ENCODE measurements at places on chromosomes 7 and 10. TPM values are rescaled to one million over a fixed set of nuclear protein-coding genes. Genes with fewer than 3 reads are reported as not detected.

The FKBP14 gene
- total RNA-seq: 40.8 TPM

The GATAD1 gene
- total RNA-seq: 47.7 TPM

The MYL7 gene
- not detected for total RNA-seq

The ITIH2 gene
- not detected for total RNA-seq

The LHFPL3 gene
- total RNA-seq: not detected

The SPDYE5 gene
- not detected for total RNA-seq

The TMEM140 gene
- total RNA-seq: 1.3 TPM

The UTF1 gene
- total RNA-seq: not detected

The FANK1 gene
- total RNA-seq: 0.20 TPM

The NDUFA5 gene
- total RNA-seq: 100 TPM

The LBX1 gene
- 0.12 TPM for total RNA-seq

The ADK gene
- total RNA-seq: 50.2 TPM

The PLEKHS1 gene
- not detected for total RNA-seq

The CTAGE8 gene
- not detected for total RNA-seq

The ANKIB1 gene
- 23.3 TPM for total RNA-seq

The LIPK gene
- not detected for total RNA-seq

The NEUROD6 gene
- not detected for total RNA-seq

The CDHR3 gene
- total RNA-seq: 2.1 TPM

The HOXA6 gene
- total RNA-seq: 8.3 TPM

The GIMAP6 gene
- total RNA-seq: not detected

The SLC13A1 gene
- not detected for total RNA-seq

The FOXP2 gene
- not detected for total RNA-seq

The PRSS2 gene
- not detected for total RNA-seq

The ZNF518A gene
- total RNA-seq: 13.4 TPM

The ODAD2 gene
- total RNA-seq: 0.82 TPM

The FAM20C gene
- total RNA-seq: 10.3 TPM

The TAF6 gene
- 41.0 TPM for total RNA-seq

The ELAPOR2 gene
- total RNA-seq: 0.59 TPM

The CPXM2 gene
- not detected for total RNA-seq

The TCERG1L gene
- 0.27 TPM for total RNA-seq

The ENTPD7 gene
- 17.6 TPM for total RNA-seq

The HMX3 gene
- 3.9 TPM for total RNA-seq

The FAM237B gene
- total RNA-seq: not detected

The CPVL gene
- total RNA-seq: 30.0 TPM

The RHBDD2 gene
- total RNA-seq: 53.4 TPM

The PDZD8 gene
- total RNA-seq: 38.6 TPM

The CFAP58 gene
- 2.1 TPM for total RNA-seq

The CYP2E1 gene
- total RNA-seq: 1.6 TPM

The ASB10 gene
- not detected for total RNA-seq

The PSAP gene
- 546 TPM for total RNA-seq

The ADCY1 gene
- total RNA-seq: 2.3 TPM

The GRM3 gene
- not detected for total RNA-seq

The BZW2 gene
- 204 TPM for total RNA-seq

The HOXA2 gene
- total RNA-seq: 1.8 TPM

The TSC22D4 gene
- 29.9 TPM for total RNA-seq

The INA gene
- total RNA-seq: not detected

The TMEM139 gene
- total RNA-seq: 4.0 TPM

The SLC16A9 gene
- total RNA-seq: 5.7 TPM

The GTF2IRD1 gene
- total RNA-seq: 27.3 TPM

The CHPF2 gene
- 33.3 TPM for total RNA-seq

The SFTPA1 gene
- total RNA-seq: not detected
